ENCODE measurements at places on chromosomes 2 and 18.
A peak's percentile ranks its signal among the peaks of the same experiment; 100 is the strongest.

GRCh38 chr18:43060020-43060419 lies 55.5 kb downstream of the RIT2 start:
- no peak for DNase-seq

DNA sequence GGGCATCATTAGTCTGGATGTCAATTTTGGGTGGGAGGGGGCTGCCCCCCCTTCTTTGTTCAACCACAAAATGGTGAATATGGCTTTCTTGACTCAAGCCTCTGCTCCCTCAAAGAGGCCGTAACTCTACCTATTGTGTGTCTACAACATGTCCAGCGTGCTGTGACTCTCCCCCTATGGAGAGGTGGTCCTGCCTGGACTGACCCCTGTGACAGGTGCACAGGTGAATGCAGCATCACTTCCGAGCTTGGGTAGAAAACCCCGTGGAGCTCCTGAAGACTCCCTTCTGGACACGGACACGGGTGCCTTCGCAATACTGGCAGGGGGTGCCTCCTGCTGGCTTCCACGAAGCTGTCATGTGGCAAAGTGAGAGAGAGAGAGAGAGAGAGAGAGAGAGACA lies 397.8 kb downstream of the GALR1 start:
- no peak for DNase-seq

GRCh38 chr2:30105556-30105955 lies 41.3 kb upstream of the YPEL5 start:
- DNase-seq, result no peak

DNA sequence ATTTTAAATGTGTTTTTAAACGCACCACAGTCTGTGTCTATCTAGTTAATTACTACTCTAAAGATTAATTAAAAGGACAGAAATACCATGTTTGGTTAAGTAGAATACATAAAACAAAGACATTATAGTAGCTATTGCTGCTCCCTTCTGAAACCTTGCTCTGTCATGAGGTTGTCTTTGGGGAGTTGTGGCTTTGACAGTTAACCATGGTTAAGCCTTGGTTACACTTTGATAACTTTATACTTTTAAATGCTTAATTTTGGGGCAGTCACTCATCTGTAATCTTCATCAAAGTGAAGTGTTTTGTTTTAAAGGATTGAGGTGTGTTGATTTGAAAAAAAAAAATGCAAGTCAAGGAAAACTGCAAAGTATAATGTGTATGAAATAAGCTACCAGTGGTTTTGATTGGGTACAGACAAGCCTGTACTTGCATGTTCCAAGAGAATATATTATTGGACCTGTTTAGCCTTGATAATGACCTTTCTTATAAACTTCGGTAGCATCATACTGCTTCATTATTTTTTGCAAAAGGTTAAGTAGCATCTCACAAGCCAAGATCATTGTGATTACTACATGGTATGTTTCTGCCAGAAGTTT lies 29.8 kb upstream of the TBR1 start:
- DNase-seq, result peak; percentile 8

DNA sequence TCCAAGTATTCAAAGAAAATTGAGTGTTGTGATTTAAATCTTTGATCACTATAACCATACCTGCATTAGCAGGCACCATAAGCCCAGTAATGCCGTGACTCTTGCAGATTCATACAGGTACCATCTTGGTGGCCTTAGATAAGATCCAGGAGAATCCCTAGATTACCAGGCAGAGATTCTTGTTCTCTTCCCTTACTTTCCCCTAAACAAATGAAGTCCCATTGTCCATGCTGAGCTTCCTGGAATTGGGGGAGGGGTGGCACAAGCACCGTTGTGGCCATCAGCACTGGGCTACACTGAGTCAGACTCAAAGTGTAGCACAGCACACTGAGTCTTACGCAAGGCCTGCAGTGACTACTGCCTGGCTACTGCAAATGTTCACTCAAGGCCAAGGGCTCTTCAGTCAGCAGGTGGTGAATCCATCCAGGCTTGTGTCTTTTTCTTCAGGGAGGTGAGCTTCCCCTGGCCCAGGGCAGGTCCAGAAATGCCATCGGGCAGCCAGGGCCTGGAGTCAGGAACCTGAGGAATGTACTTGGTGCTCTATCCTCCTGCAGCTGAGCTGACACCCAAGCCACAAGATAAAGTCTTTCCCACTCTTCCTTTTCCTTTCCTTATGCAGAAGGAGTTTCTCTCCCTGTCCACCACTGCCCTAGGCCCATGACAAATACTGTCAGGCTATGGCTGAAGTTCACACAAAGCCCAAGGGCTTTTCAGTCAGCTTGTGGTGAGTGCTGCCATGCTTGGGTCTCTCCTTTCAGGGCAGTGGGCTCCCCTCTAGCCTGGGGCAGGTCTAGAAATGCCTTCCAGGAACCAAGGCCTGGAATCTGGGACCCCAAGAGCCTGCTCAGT lies 52.6 kb downstream of the CD28 start:
- peak; percentile 92 for DNase-seq

DNA sequence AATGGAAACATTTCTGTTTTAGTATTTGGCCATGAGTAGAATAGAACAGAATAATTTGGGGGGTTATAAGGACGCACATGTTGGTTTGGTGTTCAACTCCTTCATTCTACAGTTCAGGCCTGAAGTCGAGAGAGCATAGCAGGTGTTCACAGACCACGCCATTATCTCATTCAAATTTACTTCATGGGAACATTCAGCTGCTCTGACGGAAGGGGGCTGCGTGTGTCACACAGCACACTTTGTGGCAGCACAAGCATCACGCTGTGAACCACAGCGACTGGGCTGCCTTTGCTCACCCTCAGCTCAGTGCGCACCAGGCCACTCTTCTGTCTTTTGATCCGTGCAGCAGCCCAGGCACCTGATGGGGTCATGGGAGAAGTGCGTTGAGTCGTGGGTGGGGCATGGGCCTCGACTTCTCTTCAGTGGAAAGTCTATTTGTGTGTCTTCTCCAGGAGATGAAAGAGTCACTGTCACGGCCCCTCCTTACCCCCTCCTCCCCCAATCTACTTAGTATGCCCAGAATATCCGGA lies 348.6 kb upstream of the SALL3 start:
- no peak for DNase-seq

- no peak for DNase-seq
Observed at GRCh38 chr2:54271189-54271588, 15.2 kb upstream of the TSPYL6 start.

DNA sequence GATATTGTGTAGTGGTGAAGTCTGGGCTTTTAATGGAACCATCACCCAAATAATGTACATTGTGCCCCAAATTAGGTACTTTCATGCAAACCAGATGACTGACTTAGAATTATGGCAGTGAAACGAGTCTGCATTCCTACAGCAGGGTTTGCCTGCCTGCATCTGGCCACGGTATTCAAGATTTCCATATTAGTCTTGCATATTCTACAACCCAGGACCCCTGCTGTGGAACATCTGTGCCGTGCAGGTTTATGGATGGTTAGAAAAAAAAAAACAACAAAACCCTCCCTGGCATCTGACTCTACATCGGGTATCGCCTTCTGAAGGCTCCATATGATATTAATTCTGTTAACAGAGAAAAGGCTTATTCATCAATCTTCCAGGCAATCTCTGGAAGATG lies 394.8 kb downstream of the DCDC2C start:
- no peak for DNase-seq

DNA sequence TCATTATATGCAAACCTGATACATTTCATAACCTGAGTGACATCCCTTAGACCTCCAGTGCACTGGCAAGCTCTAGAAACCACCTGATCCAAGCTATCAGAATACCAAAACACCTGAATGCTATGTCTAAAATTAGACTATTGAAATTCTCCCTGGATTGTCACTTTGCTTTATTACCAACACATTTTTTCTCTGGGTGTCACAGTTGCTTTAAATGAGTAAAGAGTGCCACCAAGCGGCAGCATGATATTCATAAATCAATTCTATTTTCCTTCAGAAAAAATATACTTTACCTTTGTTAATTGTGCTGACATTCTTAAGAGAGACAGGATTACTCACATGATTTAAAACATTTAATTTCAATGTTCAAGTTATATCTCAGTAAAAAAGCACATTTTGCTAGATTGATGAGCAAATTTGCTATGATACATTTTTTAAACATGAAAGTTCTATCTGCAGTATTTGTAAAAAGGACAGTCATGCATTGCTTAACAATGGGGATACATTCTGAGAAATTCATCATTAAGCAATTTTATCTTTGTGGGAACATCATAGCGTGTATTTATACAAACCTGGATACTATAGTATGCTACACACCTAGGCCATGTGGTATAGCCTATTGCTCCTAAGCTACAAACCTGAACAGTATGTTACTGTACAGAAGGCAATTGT lies 338.4 kb upstream of the SLC39A10 start:
- DNase-seq, result peak; percentile 45

DNA sequence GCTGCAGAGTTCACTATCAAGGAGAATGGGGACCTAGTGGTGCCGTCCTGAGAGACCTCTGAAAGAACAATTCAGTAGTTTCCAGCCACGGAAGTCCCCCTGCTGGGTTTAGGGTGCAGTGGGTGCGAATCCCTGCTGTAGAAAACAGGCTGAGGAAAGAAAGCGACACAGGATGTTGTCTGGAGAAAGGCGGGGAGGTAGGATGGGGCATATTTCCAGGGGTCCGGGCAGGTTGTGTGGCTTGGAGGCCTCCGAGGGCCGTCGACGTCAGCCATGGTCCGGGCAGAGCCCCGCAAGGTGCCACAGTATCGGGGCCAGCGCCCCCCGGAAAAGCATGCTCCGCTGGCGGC lies 807 bp upstream of the CREB1 start:
- no peak for DNase-seq

DNA sequence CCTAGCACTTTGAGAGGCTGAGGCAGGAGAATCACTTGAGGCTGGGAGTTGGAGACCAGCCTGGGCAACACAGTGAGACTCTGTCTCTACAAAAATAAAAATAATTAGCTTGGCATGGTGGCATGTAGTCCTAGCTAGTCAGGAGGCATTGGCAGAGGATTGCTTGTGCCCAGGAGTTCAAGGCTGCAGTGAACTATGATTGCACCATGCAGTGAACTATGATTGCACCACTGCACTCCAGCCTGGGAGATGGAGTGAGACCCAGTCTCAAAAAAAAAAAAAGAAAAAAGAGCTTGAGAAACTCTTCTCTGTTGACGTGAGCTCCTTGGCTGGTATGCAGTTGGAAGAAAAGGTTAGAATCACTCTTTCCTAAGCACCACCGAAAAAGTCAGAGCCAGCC lies 125.1 kb upstream of the TNP1 start:
- DNase-seq, result no peak

DNA sequence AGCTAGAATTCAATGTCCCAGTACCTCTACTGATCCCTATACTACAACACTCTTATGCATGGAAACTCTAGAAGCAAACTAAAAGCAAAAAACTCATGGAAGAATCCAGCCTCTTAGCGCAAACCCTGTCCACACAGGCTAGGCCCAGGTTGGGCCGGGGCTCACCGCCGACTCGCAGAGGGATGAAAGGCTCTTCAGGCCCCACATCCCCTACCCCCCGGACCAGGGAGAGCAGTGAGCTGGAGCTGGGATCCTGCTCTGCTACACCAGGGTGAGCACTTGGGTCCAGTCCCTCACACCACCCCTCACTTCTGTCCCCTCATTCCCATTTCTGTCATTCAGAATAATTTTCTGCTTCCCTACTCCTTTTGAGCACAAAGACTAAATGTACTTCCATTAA lies 2.0 kb downstream of the OST4 start:
- DNase-seq, result no peak

GRCh38 chr2:172196768-172197431 lies 94.2 kb upstream of the DLX2 start:
- peak; percentile 100 for DNase-seq

GRCh38 chr2:157438863-157439823 lies 4.7 kb downstream of the CYTIP start:
- no peak for DNase-seq

DNA sequence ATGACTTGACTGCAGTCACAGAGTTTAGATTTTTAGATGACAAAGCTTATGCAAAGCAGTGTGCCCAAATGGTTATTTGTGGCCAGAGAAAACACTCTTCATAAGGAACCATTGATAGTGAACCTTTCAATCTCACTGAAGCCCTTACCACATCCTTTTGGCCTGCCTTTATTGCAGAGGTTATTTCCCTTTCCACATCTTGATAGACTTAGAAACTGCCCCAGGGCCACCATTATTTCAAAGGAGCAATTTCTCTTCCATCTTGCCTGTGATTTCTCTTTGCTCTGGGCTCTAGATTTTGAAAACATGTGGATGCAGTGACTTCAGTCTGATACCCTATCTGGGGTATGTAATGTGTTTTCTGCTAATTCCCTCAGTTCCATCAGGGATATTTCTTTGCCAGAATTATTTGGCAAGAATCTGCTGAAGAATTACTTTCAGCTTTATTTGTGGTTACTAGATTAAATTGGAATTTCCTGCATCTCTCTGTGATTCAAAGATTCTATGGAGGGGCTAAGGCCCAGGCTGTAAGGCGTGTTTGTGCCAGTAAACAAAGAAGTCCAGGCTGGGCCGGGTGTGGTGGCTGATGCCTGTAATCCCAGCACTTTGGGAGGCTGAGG lies 51.0 kb downstream of the MOGAT1 start:
- DNase-seq, result no peak

- DNase-seq, result peak; percentile 55
Observed at GRCh38 chr2:237306787-237307170, 107.2 kb downstream of the COL6A3 start.

DNA sequence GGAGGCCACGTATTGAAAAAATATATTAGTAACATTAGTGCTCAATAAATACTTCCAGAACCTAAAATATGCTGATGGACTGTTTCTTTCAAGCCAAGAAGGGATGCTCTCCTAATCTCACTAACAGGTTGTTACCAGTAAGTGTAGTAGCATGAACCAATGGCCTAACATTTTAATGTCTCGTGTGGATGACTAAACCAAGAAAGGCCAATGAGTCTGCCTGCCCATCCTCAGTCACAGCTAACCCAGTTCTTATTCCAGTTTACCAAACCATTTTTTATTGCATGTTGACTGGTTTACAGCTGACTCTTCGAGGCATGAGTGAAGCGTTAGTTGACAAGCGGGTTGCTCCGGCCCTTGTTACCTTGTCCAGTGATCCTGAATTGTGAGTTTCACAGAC lies 45.1 kb upstream of the TNFRSF11A start:
- no peak for DNase-seq

DNA sequence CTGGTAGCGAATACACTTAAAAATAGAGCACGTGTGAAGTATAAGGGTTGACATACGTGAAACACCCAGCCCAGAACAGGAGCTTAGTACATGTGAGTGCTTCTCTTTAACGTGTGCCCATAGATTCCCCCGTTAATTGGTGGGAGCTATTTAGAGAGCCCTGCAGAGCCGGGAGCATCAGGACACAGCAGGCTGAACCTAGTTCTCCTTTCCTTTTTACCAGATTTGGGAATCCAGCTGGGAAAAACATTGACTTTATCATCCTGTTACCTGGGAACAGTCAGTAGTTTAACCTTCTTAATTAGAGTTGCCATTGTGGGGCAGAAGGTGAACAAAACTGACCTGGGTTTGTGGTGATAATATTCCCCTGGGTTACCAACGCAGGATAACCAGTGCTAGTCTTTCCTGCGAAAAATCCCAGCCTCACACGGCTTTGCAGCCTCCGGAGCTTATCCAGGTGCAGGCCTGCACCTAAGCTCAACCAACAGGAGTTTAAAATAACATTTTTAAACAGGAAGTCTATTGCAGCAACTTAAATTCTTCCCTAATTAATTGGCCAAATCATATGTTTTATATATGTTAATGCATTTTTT lies 78.1 kb upstream of the SPTBN1 start:
- no peak for DNase-seq

GRCh38 chr2:101623031-101623521 lies 74.4 kb upstream of the MAP4K4 start:
- DNase-seq, result no peak

- DNase-seq, result no peak
Observed at GRCh38 chr2:70907130-70908057, 28.3 kb upstream of the ATP6V1B1 start.

All from bronchial epithelial cell (primary cell).